Activated naive CD8-positive, alpha-beta T cell treated with anti-CD3 and anti-CD28 coated beads for 36 hours (primary cell): ENCODE measurements at places on chromosomes 11 and 22.

DNA sequence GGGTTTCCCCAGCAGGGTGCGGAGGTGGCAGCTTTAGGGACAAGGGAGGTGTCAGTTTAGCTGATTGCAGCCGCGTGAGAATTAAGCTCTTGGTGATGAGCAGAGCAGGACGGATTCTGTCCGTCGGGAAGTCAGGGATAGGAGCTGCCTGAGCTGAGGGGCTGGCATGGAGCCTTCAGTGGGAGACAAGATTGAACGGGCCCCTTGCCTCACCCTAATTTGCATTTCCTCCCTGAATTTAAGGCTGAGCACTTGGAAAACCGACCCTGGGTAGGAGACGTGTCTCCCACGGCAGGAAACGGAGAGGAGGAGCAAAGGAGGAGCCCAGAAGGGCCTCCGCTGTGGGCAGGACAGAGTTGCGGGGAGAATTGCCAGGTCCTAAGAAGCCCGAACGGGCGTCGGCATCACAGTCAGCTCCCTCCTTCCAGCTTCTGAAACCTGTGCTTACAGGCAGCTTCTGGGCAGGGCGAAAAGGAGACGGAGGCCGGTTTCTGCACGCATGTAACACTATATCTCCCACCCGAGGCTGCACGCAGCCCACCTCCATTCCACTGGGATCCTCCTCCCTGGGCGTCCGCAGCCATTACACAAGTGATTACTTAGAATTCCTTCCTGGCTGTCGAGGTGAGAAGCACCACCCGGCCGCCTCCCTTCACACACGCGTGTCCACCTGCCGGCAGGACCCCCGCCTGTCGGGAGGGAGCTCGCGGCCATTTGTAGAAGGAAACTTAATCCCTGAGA, 345.8 kb downstream of the BRD1 start:
- no peak overlapping the region for H3K4me3 ChIP-seq
- peaks cover 10% of the 10 kb centered on the region for H3K27me3 ChIP-seq
- DNase-seq: no peak
- no peak overlapping the region for H3K27ac ChIP-seq

- peak overlapping the region; percentile 99 for H3K4me3 ChIP-seq
- H3K4me1 ChIP-seq: peaks cover 71% of the 10 kb centered on the region
- peak overlapping the region; percentile 99 for H3K27ac ChIP-seq
Observed at GRCh38 chr11:66639066-66639813, 737 bp downstream of the RBM4 start.

DNA sequence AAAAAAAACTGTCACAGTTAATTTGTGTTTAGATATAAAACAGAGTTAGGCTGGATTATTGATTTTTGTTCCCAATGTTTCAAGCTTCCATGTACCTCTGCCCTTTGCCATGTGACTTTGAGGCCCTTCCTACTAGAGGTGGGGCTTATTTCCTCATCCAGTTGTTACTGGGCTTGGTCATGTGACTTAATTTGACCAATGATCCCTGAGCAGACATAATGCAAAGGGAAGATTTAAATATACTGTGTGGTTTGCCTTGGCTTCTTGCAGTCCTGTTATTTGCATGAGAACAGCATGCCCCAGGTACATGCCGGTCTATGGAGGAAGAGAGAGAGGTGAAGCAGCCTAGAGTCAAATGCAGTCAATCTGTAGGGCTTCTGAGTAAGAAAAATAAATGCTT, 347.0 kb downstream of the MIAT start:
- no peaks in the 10 kb centered on the region for H3K4me1 ChIP-seq
- peaks cover 4% of the 10 kb centered on the region for H3K27me3 ChIP-seq
- no peaks in the 10 kb centered on the region for H3K36me3 ChIP-seq
- no peak for DNase-seq
- H3K27ac ChIP-seq: no peak overlapping the region

DNA sequence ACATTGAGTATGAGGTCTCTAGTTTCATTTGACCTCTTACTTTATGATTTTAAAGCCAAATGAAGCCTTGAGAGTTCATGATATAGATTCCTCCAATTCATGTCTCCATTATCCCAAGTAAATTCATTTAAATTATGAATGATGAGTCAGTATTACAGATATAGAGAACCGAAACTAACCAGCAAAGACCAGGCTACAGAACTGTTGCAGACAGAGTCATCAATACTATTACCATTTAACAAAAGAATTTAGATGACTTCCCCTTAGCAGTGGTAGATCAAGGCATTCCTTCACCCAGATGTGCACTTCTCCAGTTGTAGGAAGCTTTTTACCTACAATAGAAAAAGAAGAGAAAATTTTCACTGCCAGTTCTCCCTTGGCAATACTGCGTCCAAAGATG, 11.8 kb upstream of the CCDC89 start:
- H3K27ac ChIP-seq: no peak overlapping the region
- no peak overlapping the region for H3K4me3 ChIP-seq
- no peak for DNase-seq
- peaks cover 1% of the 10 kb centered on the region for H3K36me3 ChIP-seq
- H3K4me1 ChIP-seq: peaks cover 27% of the 10 kb centered on the region
